Fibroblast of skin of right biceps (primary cell): ENCODE measurements at places on chromosomes 12 and 14.

- peak; percentile 93 for DNase-seq
These were observed 14.1 kb upstream of the CDH24 start for GRCh38 chr14:23071244-23071920.

DNA sequence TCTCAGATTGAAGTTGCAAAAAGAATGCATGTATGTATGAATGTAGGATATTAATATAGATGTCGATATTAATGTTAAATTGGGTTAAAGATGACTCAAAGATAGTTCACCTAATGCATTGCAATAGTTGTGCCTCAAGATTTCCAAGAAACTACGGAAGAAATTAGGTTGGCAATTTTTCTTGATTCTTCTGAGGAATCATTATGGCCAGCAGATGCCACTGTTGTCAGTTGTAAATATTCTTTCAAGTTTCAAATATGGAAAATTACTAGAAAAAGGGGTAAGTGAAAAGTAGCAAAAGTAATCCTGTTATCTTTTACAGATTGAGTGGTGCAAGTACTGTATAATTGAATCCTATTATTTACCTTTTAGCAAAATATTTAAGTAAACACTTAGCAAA is 202.1 kb downstream of the ADAMTS20 start:
- DNase-seq = peak; percentile 4

GRCh38 chr12:47860279-47860841 is 40.7 kb upstream of the HDAC7 start:
- no peak for DNase-seq

GRCh38 chr12:116508145-116509121 is 50.7 kb upstream of the MAP1LC3B2 start:
- DNase-seq = peak; percentile 24

- DNase-seq = peak; percentile 84
These were observed 207.8 kb downstream of the CRADD start for GRCh38 chr12:93884794-93885460.

DNA sequence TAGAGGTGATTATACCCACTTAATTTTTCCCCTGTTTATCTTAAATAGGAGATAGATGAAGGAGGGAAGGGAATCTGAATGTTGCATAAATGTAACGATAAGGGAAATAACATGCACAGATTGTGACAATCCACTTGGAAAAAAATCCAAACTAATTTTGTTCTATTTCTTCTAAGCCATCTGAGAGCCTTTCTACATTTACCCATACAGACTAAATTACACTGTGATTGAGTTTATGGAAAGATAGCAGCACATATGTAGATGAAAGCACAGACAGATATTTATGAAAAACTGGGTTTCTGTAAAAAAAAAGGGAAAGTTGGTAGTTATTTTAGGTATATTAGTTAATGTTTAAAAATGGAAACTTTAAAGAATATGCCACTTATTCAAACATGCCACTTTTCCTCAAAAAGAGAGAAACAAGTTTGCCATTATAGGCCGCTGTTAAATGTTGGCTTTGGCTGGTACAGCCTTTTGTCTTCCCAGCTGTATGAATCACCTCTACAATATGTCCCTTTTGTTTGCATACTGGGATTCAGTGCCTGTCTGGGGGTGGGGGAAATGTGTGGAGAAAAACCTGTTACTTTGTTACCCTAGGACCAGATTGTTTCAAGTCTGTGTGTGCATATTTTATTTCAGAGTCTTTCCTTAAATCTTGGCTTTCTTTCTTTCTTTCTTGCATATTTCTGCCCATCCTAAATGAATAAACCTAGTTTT is 470.2 kb upstream of the LMO3 start:
- DNase-seq = no peak

- DNase-seq = peak; percentile 50
These were observed 2.3 kb downstream of the SLC48A1 start for GRCh38 chr12:47775100-47775911.

DNA sequence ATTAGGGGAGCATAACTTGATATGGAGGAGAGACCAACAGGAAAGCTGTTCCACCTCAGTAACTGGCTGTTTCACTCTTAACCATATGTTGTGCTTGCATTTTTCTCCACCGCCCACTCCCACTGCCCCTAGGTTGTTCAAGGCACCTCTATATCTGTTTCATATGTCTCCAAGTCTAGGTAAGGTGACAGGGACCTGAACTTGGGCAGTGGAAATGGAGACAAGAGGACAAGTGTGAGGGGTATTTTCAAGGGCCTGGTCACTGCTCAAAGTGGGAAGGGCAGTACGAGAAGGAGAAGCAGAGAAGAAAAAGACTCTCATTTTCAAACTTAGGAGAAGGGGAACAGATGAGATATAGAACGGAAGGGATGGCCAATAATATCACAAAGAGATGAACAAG is 3.1 kb downstream of the SLC38A1 start:
- DNase-seq = no peak

DNA sequence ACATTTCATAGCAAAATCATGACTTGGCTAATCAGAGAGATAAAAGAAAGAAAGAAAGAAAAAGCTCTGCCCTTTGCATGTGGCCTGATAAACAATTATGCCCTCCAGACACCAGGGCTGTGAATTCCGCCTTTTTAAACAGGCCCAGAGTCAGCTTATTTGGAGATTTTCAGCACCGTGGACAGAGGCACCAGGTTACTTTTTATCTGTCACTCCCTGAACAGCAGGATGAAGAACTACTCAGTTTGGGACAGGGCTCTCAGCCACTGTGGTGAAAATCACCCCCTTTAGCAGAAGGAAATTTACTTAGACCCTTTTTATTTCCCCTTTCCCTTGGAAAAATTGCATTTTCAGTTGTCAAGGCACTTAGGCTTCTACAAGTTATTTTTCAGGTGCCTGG is 359.9 kb downstream of the NRXN3 start:
- peak; percentile 14 for DNase-seq

DNA sequence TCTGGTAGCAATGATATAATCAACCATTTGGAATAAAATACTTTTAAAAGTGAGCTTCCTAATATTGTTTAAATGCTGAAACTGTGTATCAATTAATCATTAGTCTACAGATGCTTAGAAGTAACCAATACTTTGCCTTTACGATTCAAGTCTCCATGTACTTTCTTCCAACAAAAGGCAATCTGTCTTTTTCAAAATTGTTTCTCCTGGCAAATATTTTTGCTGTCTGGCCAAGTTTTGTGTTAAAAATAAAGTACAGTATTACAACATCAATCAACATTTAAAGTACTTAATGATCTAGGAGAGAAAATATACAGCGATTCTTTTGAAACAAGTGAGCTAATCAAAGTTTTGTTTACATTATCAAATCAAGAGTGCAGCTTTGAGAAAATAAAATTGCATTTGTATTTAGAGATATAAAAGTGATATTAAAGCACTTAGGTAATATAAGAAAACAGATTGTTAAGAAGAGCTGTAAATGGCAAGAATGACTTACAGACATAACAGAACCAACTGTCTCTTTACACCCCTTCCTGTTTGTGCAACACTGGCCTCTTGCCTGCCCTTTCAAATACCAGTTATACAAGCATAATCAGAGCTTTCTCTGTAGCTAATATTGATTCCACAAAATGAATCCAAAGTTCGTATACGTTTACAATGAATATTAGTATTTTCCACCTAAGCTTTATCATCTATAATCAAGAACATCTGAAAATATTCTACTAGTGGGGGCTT is 38.2 kb upstream of the FBLN5 start:
- peak; percentile 7 for DNase-seq

DNA sequence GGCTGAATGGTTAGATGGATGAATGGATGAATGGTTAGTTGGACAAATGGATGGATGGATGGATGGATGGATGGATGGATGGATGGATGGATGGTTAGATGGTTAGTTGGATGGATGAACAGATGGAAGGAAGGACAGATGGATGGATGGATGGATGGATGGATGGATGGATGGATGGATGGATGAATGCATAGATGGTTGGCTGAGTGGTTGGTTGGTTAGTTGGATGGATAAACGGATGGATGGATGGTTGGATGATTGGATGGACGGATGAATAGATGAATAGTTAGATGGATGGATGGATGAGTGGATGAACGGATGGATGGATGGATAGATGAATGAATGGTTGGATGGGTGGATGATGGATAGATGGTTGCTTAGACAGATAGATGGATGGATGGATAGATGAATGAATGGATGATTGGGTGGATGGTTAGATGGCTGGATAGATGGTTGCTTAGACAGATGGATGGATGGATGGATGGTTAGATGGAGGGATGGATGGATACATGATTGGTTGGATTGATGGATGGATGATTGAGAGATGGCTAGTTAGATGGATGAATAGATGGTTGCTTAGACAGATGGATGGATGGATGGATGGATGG is 48.8 kb upstream of the HSPB8 start:
- DNase-seq = no peak

GRCh38 chr14:71240171-71240570 is 332.9 kb downstream of the PCNX1 start:
- no peak for DNase-seq

- DNase-seq = no peak
These were observed 137.0 kb downstream of the PTPN11 start for GRCh38 chr12:112555621-112556233.

DNA sequence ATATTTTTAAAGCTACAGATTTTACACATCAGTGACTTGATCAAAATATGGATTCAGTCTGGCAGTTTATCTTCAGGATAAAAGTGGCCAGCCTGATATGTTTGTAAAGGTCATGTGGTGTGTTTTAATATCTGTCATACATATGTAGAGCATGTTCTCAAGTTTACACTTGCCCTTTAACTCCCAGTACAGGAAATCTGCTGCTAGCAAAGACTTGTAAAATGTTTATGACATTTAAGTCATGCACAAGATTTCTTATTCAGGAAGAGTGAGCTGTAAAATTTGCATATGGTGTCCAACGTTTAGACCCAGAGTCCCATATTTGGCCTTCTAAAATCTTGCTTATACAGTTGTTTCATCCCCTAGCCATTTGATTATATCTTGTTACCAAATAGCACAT is 197.5 kb upstream of the FLRT2 start:
- no peak for DNase-seq

GRCh38 chr14:70283156-70283555 is 76.3 kb downstream of the COX16 start:
- DNase-seq = no peak

- no peak for DNase-seq
These were observed 7.4 kb downstream of the RAN start for GRCh38 chr12:130879212-130879686.

GRCh38 chr12:13570005-13570694 is 373.6 kb downstream of the EMP1 start:
- no peak for DNase-seq

DNA sequence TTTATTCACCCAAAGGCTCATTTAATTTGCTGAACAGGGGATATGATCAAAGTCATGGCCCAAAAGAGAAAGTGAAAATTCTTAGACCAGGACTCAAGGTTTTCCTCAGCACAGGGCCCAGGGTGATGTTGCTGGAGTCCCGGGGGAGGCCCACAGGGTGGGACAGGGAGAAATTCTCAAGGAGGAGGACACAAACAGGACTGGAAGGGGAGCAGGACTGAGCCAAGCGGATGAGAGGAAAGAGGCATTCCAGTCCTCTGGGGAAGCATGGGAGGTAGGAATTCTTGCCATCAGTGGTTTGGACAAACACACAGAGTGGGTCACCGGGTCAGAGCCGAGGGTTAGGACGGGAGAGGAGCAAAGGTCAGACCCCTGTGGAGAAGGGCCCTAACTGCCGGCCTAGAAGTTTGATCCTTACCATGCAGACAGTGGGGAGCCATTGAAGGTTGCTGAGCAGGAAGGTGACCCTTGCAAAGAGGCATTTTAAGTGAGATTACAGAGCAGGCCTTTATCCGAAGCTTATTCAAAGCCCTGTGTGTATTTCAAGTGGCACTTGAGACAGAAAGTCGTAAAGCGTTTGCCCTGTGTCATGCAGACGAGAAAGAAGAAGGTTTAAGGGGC is 68.4 kb upstream of the PTGR2 start:
- DNase-seq = no peak

- DNase-seq = peak; percentile 79
These were observed 4.7 kb upstream of the DIO2 start for GRCh38 chr14:80215756-80216581.

- DNase-seq = no peak
These were observed 11.0 kb downstream of the WDR20 start for GRCh38 chr14:102150744-102151143.

DNA sequence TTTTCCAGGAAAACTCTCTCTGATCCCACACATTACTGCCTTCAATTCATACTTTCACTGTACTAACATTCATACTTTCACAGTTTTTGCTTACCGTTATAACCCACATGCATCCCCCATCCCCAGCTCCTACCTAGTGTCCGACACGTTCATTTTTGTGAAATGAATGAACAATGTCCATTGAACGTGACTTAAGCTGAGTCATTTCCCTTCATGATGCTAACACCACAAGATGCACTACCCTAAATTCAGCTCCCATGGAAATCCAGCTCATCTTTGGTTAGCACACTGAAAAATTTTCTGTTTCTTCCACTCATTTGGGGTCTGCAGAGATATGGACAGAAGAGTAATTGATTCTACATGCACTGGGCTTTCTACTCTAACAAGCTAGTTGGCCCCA is 84.7 kb downstream of the GALNT4 start:
- DNase-seq = peak; percentile 71

DNA sequence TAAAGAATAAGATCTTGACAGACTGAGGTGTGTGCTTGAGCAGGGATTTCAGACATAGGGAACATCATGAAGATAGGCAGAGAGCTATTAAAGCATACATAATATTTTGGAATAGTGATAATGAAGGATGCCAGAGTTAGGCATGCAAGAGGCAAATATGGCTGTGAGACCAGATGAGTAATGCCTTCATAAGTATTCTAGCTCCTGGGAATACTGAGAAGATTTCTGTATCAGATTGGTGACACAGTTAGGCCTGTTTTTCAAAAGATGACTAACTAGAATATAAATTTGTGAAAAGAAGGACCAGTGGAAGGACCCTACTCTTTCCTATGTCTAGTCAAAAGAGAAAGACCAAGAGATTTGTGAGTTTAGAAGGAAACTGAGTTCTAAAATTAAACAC is 108.8 kb downstream of the TXNDC16 start:
- peak; percentile 27 for DNase-seq

GRCh38 chr14:76154539-76155126 is 2.9 kb downstream of the GPATCH2L start:
- DNase-seq = no peak

- DNase-seq = peak; percentile 68
These were observed 17.4 kb upstream of the GALNT16 start for GRCh38 chr14:69242311-69243224.

- peak; percentile 29 for DNase-seq
These were observed 42.6 kb downstream of the FRS2 start for GRCh38 chr12:69512820-69513219.

GRCh38 chr12:132597333-132598316 is 12.8 kb downstream of the LRCOL1 start:
- peak; percentile 69 for DNase-seq

- peak; percentile 71 for DNase-seq
These were observed 36.9 kb downstream of the ITPK1 start for GRCh38 chr14:93078870-93079269.

DNA sequence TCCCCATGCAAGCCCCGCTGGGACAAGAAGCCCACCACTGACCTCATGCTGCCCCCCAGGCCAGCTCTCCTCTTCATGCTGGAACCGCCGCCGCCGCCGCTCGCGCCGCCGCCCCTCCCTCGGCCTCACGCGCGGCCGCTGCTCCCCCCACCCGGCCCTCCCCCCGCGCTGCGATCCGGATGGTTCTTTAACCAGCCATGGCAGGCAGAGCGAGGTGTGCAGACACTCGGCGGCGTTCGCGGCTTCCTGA is at the start of gene DCAF5:
DCAF5 (minus strand) TSS at position 218 of the 250 bp plus-strand sequence; CDS start at position 77, 141 bp downstream.
- DNase-seq = no peak
